ENCODE measurements at places on chromosomes 16 and 17.

- no peak for DNase-seq
These were observed 36.6 kb downstream of the KIAA0513 start for GRCh38 chr16:85064186-85064585.

- no peak for DNase-seq
These were observed 3.6 kb downstream of the LRRC75A start for GRCh38 chr17:16488186-16488967.

DNA sequence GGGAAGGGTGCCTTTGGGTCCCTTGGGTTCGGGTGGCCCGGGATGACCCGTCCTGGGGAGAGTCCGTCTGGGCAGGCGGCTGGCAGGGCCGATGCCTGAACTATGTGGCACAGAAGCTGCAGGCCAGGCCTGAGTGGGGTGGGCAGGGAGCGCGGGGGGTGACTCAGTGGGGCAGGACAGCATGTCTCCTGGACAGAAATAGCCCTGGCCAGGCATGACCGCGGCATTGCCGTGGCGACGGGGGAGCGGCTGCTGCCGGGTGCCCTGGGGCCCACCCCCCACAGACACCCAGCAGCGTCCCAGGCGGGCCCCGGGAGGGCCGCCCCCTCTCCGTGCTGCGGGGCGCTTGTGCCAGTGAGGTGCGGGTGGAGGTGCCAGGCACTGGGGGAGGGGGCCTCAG, 1.8 kb upstream of the C1QTNF8 start:
- no peak for DNase-seq

DNA sequence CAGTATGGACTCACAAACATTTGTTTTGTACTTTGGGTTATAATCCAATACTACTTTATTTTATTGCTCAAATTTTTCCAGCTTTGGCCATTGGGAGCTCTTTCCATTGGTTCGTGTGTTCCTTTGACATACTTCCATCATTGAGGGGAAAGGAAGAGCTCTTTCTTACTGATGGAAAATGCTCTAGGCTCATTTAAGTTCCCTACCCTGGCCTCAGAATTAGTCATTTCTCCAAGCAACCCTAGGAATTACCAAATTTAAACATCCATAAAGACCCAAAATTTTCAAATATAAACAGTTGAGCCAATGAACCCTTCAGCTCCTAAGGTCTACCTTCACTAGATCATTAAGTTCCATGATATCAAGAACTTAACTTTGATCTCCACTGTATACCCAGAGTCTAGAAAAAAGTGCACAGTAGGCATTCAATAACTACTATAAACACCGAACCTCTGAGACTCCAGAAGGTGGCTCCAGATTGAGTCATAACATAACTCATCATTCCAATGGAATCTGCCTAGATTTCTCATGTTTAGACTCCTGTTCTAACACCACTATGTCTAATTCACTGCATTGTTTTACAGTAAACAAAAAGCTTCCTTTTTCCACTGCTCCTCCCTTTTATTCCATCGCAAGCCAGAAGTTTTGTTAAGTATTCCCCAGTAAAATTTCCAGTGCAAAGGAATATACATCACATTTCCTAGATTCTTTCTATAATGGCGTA, 39.0 kb downstream of the SMURF2 start:
- DNase-seq: no peak

- DNase-seq: no peak
These were observed 87.9 kb downstream of the CLEC16A start for GRCh38 chr16:11032000-11032921.

- DNase-seq: no peak
These were observed 11.8 kb downstream of the CNGB1 start for GRCh38 chr16:57959121-57959520.

DNA sequence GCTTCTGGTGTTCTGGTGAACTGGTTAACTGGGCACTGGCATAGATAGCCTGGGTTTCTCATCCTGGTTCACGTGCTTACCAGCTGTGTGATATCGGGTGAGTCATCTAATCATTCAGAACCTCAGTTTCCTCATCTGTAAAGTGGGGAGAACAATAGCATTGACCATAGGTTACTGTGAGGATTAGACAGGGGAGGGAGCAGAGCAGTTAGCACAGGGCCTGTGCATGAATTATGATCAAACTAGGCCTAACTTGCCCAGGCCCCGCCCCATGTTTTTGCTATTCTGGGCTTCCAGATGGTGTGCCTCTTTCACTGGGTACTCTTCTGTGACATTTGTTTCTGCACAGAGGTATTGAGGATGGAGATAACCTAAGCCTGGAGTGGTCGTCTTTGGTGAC, 4.6 kb upstream of the KLHL36 start:
- no peak for DNase-seq

DNA sequence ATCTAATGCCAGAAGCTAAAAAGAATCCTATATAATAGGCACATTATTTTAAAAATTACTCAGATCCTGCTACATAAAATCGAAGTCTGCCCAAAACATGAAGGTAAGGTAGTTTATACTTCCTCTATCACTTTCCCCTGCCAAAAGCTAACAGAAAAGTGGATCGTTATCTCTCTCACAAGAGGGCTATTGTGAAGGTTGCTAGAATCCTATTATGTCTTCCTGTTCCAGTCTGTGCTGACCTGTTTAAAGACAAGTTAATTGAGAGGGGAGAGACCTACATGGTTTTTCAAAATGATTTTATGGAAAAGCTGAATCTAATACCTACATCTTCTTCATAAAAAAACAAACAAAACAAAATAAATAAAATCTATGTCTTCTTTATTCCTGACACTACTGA, 1410.9 kb upstream of the CDH8 start:
- DNase-seq: no peak

DNA sequence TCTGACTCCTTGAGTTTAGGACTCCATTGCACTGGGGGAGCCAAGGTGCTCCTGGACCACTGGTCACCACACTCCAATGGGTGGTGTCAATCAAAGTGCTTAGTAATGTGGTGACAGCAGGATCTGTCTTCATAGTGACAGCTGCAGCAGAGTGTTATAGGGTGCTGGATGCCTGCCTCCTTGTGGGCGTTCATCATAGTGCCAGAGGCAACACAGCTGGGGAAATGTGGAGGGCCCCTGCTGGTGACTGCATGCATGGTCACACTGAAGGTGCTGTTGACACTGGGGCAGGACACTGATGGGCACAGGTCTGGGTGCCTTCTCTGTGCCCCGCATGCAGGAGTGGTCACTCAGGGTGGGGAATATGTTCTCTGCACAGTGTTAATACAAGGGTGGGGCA, 177.5 kb upstream of the CDH8 start:
- DNase-seq: peak; percentile 19

DNA sequence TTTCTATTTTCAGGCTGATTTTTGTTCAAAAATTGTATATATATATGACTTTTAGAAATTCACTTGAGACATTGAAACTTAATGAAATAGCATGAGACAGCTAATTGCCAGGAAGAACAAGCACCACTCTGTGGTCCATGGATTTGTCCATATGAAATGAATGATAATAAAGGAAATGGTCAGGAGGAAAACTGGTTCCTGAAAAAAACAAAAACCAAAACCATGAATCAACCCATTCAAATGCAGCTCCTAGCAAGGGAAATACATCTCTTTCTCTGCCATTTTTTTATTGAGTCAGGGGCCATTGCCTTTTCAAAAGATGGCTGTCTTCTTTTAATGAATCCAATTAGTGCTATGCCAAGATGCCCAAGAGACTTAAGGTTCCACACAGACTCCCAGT, 230.7 kb downstream of the SLC39A11 start:
- no peak for DNase-seq

DNA sequence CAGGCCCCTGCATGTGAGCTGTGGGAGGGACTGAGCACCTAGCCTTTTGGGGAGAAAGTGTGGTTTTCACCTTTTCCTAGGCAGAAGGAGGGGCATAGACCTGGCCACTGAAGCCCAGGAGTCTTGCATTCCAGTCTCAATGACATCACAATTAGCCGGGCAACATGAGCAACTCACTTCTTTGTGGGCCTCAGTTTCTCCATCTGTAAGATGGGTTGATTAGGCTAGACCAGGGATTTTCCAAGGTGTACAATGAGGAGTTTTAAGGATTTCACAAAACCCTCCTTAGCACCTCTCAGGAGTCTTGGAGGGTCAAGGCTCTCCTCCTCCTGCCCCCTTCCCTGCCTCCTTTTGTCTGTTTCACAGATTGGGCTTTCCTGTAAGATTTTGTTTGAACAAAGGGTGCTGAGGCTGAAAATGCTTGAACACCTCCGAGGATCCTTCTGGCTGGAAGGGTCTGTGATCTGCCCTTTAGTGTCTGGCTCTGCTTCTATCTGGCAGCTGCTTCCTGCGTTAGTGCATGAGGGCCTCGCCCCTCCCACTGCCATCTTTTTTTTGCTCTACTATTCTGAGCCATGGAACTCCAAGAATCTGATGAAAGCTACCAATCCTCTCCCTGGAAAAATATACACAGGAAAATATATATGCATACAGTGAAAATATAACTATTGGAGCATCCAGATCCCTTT, 52.4 kb upstream of the ETV4 start:
- DNase-seq: no peak

- no peak for DNase-seq
These were observed 11.7 kb downstream of the TRIM37 start for GRCh38 chr17:59094861-59095530.

- no peak for DNase-seq
These were observed 6.0 kb downstream of the ZNF688 start for GRCh38 chr16:30565526-30565925.

GRCh38 chr17:37671824-37672547, 28.7 kb upstream of the DDX52 start:
- DNase-seq: no peak

Measured in endothelial cell (in vitro differentiated cells).